ENCODE measurements at places on chromosomes 2 and 18.

- DNase-seq, result no peak
Measured at GRCh38 chr2:193867454-193867853, 1672.7 kb upstream of the TMEFF2 start.

GRCh38 chr2:8132879-8133278 lies 549.0 kb upstream of the ID2 start:
- no peak for DNase-seq

- DNase-seq, result no peak
Measured at GRCh38 chr2:234166531-234166930, 116.0 kb downstream of the SPP2 start.

- no peak for DNase-seq
Measured at GRCh38 chr2:194452504-194452903, 1204.5 kb upstream of the SLC39A10 start.

DNA sequence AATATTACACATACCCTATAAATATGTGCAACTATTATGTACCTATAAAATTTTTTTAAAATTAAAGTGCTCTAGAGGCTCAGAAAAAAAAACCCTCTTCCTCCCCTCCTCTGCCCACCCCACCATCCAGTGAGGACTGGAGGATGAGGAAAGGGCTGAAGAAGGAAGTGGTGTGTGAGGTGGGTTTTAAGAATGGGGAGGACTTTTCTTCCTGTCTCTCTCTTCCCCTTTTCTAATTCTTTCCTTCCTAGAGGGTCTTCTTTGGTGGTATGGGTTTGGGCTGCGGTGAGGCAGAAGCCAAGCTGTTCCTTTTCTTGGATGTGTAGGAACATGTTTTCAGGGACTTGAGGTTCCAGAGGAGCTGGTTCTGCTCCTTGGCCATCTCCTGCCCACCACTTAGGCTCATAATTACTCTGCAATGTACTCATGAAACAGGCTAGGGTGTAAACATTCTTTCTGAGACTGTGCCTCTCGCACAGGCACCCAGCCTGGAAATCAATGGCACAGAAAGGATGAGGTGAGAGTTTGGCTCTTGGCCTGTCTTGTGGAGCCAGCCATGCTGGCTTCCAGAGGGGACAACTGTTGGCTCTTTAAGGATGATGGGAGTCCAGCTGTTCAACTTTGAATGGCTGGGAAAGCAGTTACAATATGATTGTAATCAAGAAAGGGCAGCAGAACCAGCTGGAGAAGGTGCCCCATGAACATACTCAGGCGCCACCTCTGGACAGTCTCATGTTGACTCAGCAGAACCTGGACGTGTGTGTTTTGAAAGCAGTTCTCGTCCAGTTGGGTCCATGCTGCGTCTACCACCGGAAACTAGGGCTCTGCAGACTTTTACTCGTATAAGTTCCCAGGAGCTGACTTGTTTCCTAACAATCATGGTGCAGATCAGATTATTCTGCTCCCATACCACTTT lies 38.3 kb downstream of the IL1RL2 start:
- no peak for DNase-seq

GRCh38 chr2:223199531-223200515 lies 147.8 kb downstream of the KCNE4 start:
- no peak for DNase-seq

GRCh38 chr2:132550946-132551345 lies 119.1 kb downstream of the LYPD1 start:
- no peak for DNase-seq

DNA sequence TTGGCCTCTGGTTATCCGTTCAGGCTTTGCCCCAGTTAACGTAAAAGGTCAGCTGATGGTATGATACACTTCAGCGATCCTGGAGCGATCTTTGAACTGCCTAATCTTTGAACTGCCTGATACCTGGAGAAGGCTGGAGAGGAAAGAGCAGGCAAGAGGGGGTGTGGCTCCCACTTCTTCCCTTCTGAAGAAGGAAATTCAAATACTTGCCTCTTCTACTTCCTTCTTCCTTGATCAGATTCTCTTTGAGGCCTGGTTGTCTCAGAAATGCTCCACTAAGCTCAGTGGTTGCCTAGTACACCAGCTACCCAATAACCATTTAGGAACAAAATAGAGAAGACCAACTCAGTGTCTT lies 619 bp downstream of the GALM start:
- DNase-seq, result no peak

- DNase-seq, result no peak
Measured at GRCh38 chr18:7417727-7418126, 149.4 kb upstream of the PTPRM start.

GRCh38 chr2:85091838-85092237 lies 41.4 kb upstream of the TCF7L1 start:
- no peak for DNase-seq

DNA sequence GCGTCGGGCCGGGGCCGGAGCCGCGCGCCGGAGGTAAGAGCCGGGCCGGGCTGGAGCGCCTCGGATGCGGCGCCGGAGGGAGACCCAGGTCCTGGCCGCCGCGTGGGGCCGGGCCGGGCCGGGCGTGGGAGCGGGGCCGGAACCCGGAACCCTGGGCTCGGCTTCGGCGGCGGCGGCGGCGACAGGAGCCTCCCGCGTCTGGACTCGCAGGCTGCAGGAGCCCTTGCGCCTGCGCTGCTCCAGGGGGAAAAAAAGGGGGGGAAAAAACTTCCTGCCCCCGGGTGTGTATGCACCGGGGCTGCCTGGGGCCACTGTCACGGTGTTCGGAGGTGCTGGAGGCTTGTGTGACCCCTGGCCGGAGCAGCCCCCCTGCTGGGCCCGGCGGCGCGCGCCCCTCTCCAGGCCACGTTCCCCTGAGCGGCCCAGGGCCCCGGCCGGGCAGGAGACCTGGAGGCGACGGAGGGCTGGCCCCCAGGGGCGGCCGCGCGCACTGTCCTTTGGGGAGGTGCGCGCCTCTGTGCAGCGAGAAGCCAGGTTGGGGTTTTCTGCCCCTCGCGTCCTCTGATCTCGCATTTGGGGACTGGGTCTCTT lies 864 bp downstream of the KLHL29 start:
- DNase-seq, result no peak

- no peak for DNase-seq
Measured at GRCh38 chr2:15746703-15747550, 155.3 kb downstream of the DDX1 start.

- no peak for DNase-seq
Measured at GRCh38 chr2:112032689-112033465, 22.2 kb upstream of the TMEM87B start.

DNA sequence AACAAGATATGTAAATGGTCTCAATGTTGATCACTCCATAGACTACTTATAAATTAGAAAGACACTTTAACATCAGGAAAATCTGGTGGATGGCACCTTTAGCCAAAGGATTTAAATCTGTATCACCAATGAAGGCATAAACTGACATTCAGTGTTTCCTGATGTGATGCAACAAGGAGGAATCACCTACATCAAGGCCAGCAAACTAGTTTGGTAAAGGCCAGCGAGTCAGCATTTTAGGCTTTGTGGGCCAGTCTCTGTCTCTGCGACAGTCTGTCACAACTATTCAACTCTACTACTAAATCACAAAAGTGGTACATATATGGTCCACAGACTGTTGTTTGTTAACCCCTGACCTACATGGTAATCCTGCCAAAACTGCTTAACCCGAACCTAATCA lies 33.3 kb downstream of the C2orf76 start:
- DNase-seq, result no peak

DNA sequence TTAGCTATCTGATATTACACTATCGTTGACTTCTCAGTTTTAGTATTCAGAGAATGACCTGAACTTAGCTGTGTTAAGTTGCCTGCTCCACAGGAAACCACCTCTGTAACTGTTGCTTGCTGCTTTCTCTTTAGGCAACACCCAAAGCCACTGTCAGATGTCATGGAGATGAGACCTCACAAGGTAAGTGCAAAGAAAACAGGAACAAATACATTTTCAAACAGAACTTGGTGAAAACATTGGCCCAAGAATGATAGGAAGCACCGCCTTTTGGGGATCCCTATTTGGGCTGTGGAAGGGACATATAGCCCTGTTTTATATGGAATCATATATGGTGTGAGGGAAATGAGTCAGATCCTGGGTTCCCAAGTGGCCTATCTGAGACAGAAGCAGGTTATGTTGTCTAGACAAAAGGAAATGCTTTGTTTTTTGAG lies 143.4 kb downstream of the UBE2E3 start:
- DNase-seq, result peak; percentile 37

DNA sequence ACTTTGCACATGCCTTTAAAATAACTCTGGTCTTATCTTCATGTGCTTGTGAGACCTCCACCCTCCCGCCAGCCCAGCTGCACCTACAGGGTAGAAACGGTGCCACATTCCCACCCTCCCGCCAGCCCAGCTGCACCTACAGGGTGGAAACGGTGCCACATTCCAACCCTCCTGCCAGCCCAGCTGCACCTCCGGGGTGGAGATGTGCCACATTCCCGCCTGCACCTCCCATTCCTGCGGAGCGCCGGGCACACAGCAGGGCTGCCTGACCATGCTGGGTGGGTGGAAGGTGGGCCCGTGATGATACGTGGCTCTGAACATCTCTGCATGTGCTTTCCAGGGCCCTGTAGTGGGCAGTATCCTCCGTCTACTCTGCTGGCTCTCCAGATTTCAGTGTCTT lies 243.7 kb upstream of the PXDN start:
- no peak for DNase-seq

DNA sequence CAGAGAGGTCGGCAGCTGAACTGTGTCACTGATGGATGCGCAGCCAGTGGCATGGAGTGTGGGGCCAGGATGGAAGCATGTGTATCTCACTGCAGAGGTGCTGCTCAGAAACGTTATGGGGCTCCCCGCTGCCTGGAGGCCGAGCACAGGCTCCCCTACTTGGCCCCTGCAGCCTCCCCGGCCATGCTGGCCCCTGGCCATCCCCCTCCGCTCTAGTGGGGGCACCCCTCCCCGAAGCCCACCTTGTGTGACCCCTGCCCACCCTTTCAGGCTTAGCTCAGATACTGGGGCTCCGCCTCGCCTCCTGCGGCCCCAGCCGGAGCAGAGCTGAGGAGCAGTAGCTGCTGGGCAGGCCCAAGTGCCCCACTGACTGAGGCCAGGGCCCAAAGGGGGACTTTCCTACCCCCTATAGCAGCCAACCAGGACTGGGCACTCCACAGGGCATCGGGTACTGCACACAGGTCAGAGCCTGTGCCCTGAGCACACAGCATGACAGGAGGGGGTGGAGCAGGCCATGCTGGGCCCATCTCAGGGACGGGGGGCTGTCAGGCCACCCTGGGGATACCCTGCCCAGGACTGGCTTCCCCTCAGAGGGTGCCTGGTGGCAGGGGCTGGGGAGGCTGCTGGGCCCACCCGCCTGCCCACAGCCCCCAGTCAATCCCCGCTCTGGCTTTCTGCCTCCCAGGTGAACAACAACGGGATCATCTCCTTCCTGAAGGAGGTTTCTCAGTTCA lies 31.3 kb downstream of the SNED1 start:
- DNase-seq, result no peak

- DNase-seq, result no peak
Measured at GRCh38 chr2:164306872-164307271, 314.4 kb downstream of the GRB14 start.

GRCh38 chr2:107222466-107222865 lies 336.5 kb upstream of the ST6GAL2 start:
- DNase-seq, result no peak

DNA sequence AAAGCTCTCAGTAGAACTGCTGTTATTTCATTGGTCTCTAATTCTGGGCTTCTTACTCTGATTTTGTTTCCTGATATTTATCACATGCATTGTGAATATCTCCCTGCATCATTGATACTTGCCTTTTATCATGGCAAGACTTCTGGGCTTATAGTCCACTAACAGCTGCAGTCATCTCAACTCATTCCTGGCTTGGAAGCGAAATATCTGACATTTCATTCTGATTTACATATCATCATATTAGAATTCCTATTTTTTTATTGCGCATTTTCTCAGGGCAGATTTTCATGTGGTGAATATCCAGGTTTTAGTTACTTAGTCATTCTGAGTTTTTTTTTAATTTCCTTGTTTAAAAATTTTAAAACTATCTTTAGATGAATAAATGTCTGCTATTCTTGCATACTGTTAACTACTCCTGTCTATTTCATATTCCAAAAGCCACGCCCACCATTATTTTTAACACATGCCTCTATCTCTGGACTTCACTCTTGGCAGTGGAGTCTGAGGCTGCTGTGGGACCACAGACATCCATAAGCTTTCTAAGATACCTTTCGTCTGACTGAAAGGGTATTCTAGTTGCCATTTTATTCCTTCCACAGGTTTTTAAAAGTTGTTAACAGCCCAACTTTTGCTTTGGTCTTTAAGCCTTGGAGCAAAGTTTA lies 164.5 kb downstream of the IRS1 start:
- DNase-seq, result no peak

DNA sequence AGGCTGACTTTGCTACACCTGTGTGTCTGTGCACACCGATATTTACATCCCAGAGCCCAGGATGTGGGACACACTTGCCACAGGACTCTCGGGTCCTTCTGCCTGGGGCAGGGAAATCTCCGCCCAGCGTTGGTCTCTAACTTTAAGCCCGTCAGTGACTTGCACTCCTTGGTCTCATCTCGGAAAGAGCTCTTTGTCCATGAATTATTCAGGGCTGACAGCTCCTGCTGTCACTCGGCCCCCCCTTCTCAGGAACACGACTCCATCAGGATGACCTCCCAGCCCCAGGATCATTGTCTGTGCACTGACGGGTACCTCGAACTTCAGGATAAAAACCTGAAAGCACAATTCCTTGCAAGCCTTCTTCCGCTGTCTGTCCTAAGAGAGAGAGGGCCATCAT lies 26.6 kb downstream of the PLB1 start:
- DNase-seq, result no peak

- peak; percentile 46 for DNase-seq
Measured at GRCh38 chr2:205776139-205776538, 93.8 kb downstream of the NRP2 start.

- DNase-seq, result no peak
Measured at GRCh38 chr18:30271716-30272115, 770.8 kb downstream of the DSC3 start.

- no peak for DNase-seq
Measured at GRCh38 chr18:72197591-72197990, 346.6 kb downstream of the CBLN2 start.

GRCh38 chr2:69450735-69451416 lies 13.6 kb upstream of the NFU1 start:
- no peak for DNase-seq

DNA sequence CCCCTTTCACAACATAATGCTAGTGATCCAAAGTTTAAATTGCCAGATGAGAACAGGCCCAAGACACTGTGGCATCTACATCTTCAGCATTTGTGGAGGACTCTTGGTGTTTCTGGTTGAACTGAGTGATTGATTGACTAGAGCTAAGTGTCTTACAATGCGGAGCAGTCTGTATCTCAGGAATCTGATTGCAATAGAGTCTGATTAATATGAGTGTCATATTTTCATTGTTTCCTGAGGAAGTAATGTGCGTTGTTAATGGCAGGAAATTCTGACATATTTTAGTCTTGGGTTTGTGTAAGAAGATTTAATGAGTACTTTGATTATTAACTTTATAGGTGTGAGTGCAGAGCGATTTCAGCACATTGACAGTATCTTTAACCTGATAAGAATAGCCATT lies 82.0 kb upstream of the PROKR1 start:
- DNase-seq, result no peak

DNA sequence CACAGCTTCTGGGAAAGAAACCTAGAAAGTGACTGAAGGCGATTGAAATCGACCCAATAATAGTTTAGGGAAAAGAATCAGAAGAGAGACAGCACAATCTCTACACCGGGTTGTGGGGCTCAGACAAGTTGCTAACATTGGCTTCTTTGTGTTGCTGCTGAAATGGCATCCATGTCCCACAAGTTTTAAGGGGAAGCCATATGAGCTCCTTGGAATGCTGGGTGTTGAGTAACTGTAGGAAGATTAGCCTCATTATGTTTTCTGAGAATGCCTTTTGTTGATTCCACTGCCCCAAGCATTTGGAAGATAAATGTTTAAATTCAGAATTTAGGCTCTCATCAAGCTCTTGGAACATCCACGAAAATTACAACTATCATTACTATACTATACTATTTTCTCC lies 73.4 kb upstream of the NEUROD1 start:
- no peak for DNase-seq
